ENCODE measurements at places on chromosomes 7 and 10. TPM values are rescaled to one million over a fixed set of nuclear protein-coding genes. Genes with fewer than 3 reads are reported as not detected.
A peak's percentile ranks its signal among the peaks of the same experiment; 100 is the strongest.

- no peak for DNase-seq
Measured at GRCh38 chr7:7946486-7946885, 22.1 kb upstream of the GLCCI1 start.

GRCh38 chr7:94769724-94770123 lies 113.8 kb upstream of the SGCE start:
- DNase-seq, result no peak

- peak; percentile 73 for DNase-seq
Measured at GRCh38 chr10:43595739-43596298, 10.4 kb upstream of the ZNF485 start.

DNA sequence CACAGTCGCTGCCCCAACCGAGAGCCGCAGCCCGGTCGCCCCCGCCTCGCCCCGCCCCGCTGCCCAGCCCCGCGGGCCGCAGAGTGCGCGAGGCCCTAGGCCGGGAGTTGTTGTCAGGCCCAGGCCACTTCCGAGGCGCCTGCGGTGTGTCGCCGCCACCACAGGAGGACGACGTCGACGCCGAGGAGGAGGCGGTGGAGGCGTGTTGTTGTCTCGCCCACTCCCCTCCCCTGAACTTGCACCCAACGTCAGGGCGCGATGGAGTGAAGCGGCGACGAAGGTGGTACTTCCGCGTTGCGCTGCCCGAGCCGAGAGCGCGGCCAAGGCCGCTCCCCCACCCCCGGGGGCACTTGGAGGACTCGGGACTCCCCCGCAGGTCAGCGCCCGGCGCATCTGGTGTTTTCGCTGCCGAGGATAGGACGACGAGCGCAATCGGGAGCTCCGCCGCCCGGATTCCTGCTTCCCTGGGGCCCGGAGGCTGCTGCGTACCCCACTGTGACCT lies at the start of gene CDK13:
TSS of gene CDK13 (plus strand) at position 286 of the 502 bp plus-strand sequence. CDS start 386 bp downstream, outside the sequence.
- peak; percentile 98 for DNase-seq

ARL4A gene
- total RNA-seq, result 11.0 TPM

- no peak for DNase-seq
Measured at GRCh38 chr7:124552217-124552616, 213.4 kb downstream of the GPR37 start.

Data from activated CD4-positive, alpha-beta T cell treated with anti-CD3 and anti-CD28 coated beads, Interleukin-2, amount 10 ng/mL, durations not matched to agents 24 days and 14 days (primary cell).